ENCODE measurements at places on chromosomes 12 and 14.
A peak's percentile ranks its signal among the peaks of the same experiment; 100 is the strongest.

- no peak for DNase-seq
These were observed 16.3 kb downstream of the SMCO2 start for GRCh38 chr12:27462851-27463250.

DNA sequence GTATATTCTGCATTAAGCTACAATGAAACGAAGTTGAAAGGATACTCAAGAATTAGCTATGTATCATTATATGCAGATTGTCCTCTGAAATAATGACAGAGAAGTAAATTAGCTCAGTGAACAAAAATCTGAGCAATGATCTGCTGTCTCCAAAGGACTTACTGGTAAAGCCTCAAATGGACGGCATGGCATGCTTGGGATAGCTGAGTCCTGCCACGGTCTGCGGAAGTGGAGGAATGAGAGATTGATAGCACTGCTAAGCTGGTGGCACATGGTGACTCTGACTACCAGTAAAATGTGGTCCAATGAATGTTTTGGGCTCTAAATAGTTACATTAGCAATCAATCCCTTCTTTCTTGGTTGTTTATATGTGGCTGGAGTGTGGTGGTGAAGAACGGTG lies 3.7 kb upstream of the DENND5B start:
- no peak for DNase-seq

DNA sequence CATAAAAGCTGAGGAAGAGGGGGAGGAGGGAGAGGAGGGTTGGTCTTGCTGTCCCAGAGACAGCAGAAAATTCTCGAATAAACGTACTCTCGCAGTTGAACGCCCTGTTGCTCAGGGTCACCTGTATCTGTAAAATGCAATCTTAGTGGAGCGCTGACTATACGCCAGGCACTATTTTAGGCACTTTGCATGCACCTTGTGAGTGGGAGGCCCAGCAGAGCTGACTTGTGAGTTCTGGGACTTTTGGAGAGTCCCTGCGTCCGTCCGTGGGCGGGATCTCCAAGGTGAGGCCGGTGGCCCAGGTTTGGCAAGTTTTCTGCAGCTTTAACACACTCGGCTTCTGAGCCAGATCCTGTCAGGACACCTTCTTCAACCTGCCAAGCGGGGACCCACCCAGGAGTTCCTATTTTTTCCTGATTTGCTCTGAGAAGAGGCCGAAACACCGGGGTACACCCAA lies 32.5 kb upstream of the PLEKHG6 start:
- DNase-seq: peak; percentile 6

DNA sequence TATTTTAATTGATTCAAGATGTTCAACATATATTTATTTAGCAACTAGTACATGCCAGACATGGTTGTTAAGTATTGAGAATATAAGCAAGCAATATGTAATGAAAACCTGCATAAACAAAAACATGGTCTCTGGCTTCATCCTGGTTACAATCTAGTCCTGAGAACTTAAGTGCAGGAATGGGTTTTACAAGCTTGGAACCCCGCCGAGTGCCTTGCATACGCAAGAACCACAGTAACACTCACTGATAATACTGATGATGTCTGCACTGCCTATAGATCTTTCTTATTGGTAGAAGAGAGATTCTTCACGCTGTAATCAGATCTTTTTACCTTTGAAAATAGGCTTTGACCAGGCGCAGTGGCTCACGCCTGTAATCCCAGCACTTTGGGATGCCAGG lies 22.9 kb upstream of the CALM1 start:
- no peak for DNase-seq

DNA sequence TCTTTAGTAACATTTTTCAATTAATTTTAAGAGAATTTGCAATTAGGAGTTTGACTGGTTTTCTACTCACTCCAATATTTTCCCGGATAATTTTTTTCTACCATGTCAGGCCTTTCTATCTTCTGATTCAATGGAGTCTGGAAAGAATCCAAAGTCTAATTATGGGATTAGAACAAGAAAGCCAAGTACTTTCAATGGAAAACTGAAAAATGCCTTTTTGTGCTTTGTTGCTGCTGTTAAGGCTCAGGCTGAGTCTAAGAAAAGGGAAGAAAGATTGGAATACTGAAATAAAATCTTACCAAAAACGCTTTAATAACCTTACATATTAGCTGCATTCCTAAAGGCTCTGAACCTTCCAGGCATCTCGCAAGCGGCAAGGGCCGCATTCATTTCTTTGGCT lies 24.4 kb upstream of the DHRS4 start:
- DNase-seq: no peak

- DNase-seq: no peak
These were observed 445.4 kb upstream of the OR4E1 start for GRCh38 chr14:22118899-22119477.

DNA sequence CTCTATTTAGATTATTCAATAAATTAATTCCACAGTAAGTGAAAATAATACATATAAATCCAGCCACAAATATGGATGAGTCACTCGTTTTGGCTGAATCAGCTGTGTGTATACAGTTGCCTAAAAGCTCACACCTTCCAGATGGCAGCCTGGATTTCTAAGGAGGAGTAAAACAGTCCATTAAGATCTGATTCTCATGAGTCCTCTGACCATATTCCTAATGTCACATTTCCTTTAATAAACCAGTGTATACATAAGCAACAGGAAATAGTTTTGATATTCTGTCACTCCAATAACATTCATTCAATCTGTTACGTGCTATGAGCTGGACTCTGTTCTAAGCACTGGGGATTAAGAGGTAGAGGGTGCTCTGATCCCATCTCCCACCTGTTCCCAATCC lies 21.8 kb downstream of the MDM1 start:
- no peak for DNase-seq

GRCh38 chr14:66272221-66272620 lies 213.9 kb upstream of the CCDC196 start:
- DNase-seq: no peak

GRCh38 chr14:87349921-87350320 lies 643.1 kb downstream of the GALC start:
- DNase-seq: no peak

GRCh38 chr14:97100306-97100705 lies 303.1 kb downstream of the VRK1 start:
- DNase-seq: no peak
